SIG-M5 (cell line): ENCODE measurements at places on chromosomes 2 and 18.

GRCh38 chr2:237603718-237604362 is 13.3 kb upstream of the RAB17 start:
- DNase-seq, result no peak

DNA sequence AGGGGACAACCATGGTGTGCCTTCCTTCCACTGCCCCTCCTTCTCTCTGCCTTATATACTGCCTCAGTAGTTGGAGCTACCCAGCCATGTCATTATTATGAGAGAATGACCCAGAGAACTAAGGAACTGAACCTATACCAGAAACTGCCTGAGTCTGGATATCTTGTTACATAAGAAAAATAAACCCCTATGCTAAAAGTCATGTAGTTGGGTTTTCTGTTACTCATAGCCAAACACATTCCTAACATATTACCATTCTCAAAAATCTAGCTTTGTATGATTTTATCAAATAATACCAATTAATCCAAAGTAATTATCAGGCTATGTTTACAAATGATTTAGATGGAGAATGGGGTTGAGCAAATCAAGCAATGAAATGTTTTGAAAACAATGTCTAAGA is 15.0 kb upstream of the KLF7 start:
- no peak for DNase-seq

DNA sequence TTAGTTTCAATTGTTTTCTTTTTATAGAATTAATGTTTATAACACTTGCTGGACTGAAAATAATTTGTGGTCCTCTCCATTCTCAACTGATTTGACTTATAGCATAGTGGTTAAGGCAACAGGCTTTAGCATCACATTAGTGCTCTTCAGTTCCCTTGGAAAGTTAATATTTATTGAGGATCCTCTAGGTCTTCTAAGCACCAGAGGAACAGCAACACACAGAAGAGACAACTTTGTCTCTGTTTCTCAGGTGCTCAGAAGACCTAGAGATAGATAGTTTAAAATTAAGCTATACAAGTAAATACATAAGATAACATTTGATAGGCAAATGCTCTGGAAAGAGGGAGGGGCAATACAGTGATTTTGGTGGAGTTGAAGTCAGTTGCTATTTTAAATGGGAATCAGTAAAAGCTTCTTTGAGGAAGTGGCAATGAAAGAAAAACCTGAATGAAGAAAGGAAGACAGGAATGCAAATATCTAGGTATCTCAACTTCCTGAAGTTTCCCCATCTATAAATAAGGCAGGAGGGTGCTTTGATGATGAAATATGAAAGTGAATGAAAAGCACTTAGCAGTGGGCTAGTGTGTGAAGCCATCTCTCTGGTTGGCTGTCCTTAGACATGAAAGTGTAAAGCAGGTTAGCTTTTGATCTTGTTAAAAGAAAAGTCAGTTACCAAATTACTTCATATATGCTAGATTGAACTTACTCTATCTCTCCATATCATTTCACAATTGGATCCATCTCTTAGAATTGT is 7.9 kb downstream of the NEUROD1 start:
- no peak for DNase-seq

GRCh38 chr2:166653185-166653813 is 159.2 kb upstream of the SCN7A start:
- no peak for DNase-seq

GRCh38 chr2:4635289-4635688 is 931.9 kb downstream of the DCDC2C start:
- no peak for DNase-seq

GRCh38 chr2:27182346-27182745 is 29.5 kb upstream of the ATRAID start:
- no peak for DNase-seq

GRCh38 chr2:209495855-209496585 is 72.2 kb downstream of the MAP2 start:
- DNase-seq, result no peak

- DNase-seq, result no peak
These were observed at the start of gene SLC35F6 for GRCh38 chr2:26764078-26764887. Gene SLC35F6, plus strand, starts transcription at chr2:26764284. Its CDS starts 66 bp downstream, at chr2:26764350.

DNA sequence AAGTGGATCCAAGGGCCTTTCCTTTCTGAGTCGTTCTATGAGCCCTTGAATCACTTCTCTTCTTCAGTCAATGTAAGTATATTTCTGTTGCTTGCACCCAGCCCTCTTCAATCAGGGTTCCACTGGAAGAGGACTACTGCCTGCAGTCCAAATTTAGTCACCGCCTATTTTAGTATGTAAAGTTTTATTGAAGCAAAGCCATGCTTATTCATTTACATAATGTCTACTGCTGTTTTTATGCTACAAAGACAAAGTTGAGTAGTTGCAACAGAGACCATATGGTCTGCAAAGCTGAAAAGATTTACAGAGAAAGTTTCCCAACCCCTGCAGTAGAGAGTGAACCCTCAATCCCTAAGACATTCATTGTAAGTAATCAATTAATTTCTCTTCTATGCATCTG is 332.5 kb upstream of the TNP1 start:
- DNase-seq, result no peak

GRCh38 chr2:143704451-143705106 is 575.4 kb downstream of the ARHGAP15 start:
- DNase-seq, result no peak

GRCh38 chr2:237242091-237242536 is 156.4 kb downstream of the COPS8 start:
- DNase-seq, result no peak

GRCh38 chr2:175595139-175595538 is 406.9 kb downstream of the LNPK start:
- no peak for DNase-seq

GRCh38 chr2:174486563-174487107 is at the start of gene GPR155:
Gene GPR155, minus strand, starts transcription at chr2:174487029. Its CDS starts 5,073 bp downstream, at chr2:174481956.
- no peak for DNase-seq

DNA sequence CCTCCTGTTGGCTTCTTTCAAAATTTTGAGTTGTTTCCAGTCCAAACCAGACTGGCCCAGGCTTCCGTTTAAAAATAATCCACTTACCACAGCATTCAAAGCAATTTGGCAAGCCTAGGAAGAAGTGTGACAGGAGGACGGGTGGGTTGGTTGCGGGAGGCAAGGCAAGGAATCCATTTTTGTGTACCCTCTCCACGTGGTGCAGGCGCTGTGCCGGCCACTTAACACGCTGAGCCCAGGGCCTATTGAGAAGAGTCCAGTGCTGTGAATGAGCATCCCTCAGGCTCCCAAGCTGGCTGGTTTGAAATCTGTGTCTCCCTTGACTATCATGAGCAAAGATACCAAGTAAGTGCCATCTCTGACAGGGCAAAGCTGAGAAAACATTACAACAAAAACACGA is 160.9 kb downstream of the NCKAP5 start:
- no peak for DNase-seq

GRCh38 chr2:25043241-25043867 is 1.5 kb downstream of the EFR3B start:
- peak; percentile 32 for DNase-seq

- no peak for DNase-seq
These were observed 83.0 kb upstream of the CTDP1 start for GRCh38 chr18:79596446-79597175.

GRCh38 chr2:73197579-73197978 is 4.8 kb upstream of the NOTO start:
- DNase-seq, result no peak

GRCh38 chr2:238528953-238529781 is 102.4 kb downstream of the ASB1 start:
- no peak for DNase-seq

- no peak for DNase-seq
These were observed 3.9 kb upstream of the SPRED2 start for GRCh38 chr2:65436169-65436823.

DNA sequence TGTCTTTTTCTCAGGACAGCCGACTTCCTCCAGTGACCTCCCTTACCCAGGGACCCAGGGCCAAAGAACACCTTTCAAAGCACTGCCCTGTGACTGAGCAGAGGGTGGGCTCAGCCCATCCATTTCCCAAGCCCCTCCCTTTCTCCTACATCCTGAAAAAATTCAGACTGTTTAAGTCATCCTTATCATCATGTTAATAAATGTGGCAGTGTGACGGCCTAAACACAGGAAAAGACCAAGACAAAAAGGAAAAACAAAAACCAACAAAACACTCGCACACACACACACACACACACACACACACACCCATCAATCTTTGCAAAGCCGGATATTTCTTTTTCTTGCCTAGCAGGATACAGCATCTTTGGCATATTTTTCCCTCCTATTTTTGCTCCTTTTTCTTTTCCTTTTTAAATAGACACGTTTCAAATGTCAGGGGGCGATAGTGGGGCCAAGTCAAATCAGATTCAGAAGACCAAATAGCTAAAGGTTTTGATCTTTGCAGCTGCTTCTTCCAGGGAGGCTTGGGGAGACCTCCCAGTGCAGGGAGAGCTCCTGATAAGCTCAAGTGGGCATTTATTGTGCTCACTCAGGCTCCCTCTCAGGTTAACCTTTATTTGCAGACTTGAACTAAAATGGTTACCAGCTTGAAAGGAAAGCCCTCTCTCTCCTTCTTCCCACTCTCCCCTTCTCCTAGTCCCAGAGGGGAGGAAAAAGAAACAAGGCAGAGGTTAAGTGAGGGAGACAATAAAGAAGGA is 39.5 kb upstream of the NRP2 start:
- no peak for DNase-seq

- DNase-seq, result no peak
These were observed 140.1 kb downstream of the MAIP1 start for GRCh38 chr2:200095436-200095835.

DNA sequence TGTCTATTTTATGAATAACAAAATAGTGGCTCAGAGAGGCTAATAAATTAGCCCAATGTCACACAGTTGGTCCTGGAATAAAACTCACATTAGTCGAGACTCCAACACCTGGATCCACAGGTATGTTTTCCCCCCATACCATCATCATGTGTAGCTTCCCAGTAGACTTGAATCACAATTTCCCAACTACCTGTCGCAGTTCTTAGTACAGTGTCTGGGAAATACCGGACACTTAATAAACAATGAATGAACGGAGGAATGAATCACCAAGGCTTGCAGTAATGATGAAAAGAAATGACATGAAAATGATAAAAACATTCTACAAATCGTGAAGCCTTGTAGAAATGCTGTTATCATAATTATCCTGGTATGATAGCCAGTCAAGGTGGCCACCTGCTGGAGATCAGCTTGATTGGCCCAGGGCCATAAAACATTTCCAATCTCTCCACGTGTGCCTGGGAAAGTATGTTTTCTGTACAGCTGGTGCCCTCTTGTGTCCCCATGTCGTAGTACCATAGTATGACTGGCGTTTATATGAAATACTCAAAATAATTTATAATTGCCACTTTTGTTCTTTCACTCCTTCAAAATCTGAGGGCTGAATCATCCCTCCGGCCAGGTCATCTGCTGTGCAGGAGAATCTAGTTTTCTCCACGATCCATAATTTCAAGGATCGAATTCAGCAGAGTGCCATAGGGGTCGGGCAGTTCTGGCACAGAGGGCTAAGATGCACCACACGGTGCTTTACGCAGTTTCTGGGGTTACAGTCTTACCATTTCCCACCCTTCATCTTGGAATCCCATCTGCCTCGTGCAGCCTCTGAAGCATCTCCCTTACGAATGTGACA is 95.4 kb downstream of the LAMA1 start:
- DNase-seq, result no peak

DNA sequence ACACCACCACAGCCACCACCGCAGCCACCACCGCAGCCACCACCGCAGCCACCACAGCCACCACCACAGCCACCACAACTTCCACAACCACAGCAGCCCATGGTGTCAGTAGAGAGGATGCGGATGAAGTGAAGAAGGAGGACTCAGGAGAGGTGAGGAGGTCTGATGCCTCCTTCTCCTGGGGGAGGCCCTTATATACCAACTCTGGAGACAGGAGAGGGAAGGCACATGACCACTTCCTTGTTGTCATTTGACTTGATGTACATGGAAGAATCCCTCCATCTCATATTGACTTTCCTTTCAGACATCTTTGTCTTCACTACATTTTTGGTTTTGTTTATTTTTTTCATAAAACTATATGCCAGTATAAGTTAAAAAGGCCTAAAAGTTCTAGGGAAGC is at the start of gene SCYGR3:
Gene SCYGR3 (minus strand): TSS at position 101 of the 400 bp plus-strand sequence. CDS start 0 bp downstream, at position 101.
- no peak for DNase-seq

DNA sequence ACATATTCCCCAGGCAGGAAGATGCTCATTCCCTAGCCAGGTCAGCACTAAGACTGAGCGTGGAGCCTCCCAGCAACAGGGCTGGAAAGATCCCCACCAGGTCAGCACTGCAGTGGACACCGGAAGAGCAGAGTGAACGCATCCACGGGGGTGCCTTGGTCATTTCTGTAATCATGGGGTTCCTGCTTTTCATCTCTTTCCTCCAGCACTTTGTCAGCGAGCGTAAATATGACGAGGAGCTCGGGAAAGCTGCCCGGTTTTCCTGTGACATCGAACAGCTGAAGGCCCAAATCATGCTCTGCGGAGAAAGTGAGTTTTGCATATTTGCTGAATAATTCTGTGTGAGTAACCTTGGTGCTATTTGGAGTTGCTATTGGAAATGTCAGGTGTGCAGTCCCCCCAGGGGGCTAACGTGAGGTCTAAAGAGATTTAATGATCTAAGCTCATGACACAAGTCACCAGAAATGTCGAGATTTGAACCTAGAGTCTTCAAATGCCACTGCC is 40.1 kb downstream of the KCTD18 start:
- no peak for DNase-seq

GRCh38 chr2:37894047-37894446 is 31.0 kb upstream of the RMDN2 start:
- DNase-seq, result no peak

DNA sequence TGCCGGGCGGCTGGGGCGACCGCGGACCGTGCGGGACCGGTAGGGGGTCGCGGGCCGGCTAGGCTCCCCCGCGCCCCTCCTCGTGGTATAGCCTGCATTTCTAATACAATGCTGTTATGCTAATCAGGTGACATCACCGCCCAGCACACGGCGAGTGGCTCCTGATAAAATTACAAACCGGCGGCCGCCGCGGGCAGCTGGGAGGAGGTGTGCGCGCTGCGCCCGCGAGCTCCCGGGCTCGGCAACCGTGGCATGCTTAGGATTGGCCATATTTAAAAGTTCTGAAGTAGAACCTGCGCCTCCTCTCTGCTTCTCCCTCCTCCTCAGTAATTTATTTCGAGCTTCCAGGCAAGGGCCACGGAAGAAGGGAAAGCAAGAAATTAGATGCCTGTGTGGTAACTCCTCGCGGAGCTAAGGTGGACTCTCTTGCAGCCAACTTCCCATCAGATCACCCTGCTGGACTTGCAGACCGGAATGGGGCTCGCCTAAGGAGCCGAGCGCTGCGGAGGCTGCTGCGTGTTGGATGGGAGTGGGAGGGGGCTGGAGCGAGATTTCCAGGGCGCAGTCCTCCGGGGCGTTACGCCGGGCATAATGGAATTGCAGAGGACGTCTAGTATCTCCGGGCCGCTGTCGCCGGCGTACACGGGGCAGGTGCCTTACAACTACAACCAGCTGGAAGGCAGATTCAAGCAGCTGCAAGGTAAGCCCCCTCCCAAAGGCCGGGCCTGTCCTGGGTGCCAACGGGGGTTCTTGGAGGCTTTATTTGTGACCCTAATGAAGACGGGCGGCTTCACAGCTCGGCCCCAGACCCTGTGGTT is 102.3 kb downstream of the SPTBN1 start:
- no peak for DNase-seq

GRCh38 chr18:63823516-63824219 is 48.5 kb downstream of the SERPINB7 start:
- DNase-seq, result no peak
